ENCODE measurements at places on chromosomes 3 and 15.

DNA sequence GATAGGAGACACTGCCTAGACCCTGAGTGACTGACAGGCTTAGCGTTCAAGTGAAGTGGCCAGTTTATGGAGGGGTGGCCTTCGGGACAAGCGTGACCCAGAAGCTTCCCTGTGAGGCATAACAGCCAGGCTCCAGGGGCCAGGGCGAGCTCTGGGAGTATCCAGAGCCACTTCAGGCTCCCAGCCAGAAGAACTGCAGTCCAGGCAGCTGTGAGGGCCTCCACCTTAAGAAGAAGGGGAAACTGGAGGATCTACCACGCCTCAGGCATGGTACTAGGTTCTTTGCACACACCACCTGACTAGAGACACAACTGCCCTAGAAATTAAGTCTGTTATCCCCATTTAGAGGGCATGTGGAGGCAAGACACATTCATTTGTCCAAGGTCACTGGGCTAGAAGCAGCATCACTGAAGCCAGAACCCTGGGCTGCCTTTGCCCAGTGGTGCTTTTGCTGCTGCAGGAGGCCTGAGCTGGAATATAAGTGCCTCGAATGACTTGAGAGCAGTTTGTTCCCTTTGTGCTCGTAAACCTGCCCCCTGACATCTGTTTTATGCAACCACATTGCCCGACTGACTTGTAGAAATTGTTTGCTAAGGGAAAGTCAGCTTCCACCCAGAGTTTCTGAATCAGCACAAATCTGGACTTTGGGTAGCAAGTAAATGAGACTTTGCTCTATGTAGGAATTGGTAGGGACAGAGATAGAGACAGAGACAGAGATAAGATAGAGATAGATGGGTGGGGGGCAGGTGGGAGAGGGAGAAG lies 23.3 kb downstream of the RASGRF1 start:
- DNase-seq, result no peak

GRCh38 chr3:46242120-46242519 lies at the start of gene CCR3:
CCR3 (plus strand) TSS chr3:46242460; CDS start chr3:46265159, 22,699 bp downstream.
- DNase-seq, result no peak

DNA sequence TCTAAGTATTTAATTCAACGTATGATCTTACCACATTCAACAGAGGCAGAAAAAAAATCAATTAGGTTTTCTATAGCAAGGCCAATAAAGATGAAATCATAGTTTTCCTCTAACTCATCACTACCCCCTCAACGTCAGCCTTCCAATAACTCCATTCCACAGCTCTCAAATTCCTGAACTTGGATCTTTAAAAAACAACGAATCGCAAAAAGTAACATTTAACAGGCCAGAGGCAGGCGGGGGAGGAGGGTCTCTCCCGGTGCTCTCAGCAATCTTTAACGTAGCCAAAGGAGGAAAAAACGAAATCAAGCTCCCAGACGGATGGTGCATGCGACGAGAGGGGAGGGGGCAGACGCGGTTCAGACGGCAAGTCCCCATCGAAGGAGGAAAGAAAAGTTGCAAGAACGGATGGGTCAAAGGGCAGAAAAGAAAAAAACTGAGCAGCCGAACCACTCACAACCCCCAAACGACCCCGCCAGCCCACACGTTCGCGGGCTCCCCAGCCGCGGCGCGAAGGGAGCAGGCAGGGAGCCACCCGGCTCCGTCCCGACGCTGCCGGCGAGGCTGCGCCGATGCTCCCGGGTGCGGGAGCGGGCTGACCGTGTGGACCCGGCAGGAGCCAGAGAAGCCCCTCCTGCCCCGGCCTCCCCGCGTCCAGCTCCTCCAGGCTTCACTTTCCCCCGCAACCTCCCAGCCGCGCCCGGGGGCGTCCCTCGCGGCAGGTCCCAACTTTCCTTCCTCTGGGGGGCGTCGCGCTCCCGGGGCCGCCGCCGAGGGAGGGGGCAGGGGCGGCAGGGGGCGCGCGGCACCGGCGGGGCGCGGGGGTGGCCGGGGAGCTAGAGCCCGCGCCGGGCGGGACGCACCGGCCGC lies 703 bp downstream of the PEAK1 start:
- peak; percentile 31 for DNase-seq

DNA sequence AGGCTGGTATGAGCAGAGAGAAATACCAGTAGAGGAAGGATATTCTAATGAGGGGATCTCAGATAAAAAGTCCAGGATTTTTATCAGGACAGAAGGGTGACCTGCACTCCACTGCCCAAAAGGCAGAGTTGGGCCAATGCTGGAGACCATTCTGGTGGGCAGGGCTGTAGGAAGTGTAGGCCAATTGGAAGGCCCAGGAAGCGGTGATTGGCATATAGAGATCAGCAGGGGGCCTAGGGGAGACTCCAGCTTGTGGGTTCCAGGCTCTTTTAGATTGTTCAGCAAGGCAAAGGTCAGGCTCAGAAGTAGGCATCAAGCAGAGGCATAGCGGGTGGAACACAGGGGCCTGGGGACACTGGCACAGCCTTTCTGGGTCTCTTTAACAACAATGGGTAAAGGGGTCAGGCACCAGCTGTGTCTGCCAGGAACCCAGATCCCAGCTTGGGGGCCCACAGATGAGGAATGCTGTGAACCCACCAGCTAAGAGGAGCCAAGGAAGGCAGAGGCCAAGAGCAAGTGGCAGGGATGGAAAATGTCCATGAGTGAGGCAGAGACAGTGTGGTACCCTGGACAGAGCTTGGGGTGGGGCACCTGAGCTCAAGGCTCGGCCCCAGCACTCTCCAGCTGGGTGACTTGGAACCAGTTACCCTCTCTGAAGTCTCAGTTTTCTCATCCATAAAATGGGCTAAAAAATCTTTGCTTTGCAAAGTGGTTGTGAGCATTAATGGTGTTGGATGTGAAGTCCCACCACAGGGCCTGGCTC lies 27.0 kb upstream of the RASGRF1 start:
- no peak for DNase-seq

DNA sequence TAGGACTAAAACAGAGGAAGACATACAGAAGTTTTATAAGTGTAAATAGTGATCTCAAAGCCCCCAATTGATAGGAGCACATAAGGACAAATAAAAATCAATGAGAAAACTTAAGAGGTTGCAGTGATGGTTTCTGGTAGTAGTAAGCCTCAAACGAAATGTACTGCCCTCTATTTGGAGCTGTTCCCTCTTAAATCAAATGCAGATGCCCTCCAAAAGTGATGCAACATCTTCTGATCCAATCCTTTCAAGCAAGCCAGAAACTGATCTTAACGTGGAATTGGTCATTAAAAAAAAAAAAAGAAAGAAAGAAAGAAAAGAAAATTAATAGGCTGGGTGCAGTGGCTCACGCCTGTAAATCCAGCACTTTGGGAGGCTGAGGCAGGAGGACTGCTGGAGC lies 259.3 kb downstream of the ZBTB20 start:
- no peak for DNase-seq

GRCh38 chr3:119810018-119810435 lies 28.1 kb downstream of the NR1I2 start:
- peak; percentile 70 for DNase-seq

- peak; percentile 0 for DNase-seq
Measured at GRCh38 chr3:63193647-63194046, 84.5 kb upstream of the SYNPR start.

Data from activated CD4-positive, alpha-beta T cell treated with anti-CD3 and anti-CD28 coated beads, Interleukin-2, Interleukin-6, amounts not matched to agents 100 ng/mL and 50 ng/mL, durations not matched to agents 16 hours and 8 hours (primary cell).